ENCODE measurements at places on chromosomes 16 and 17.

DNA sequence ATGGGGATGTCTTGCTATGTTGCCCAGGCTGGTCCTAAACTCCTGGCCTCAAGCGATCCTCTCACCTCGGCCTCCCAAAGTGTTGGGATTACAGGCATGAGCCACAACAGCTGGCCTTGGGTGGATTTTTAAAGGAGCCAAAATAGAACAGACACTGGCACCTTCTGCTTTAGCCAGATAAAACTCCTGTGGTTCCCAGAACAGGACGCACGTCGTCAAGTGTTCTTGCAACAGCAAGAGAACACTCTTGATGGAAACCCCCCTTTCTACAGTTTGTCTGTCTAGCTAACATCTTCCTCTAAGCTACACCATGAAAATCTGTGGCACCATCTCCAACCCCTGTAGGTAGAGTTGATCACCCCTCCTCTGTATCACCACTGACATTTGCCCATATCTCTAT lies 122.6 kb downstream of the NPIPB5 start:
- DNase-seq: no peak

- peak; percentile 4 for DNase-seq
Measured at GRCh38 chr17:72338847-72339790, 218.3 kb downstream of the SOX9 start.

GRCh38 chr17:44970136-44970741 lies 2.1 kb upstream of the C1QL1 start:
- peak; percentile 31 for DNase-seq

DNA sequence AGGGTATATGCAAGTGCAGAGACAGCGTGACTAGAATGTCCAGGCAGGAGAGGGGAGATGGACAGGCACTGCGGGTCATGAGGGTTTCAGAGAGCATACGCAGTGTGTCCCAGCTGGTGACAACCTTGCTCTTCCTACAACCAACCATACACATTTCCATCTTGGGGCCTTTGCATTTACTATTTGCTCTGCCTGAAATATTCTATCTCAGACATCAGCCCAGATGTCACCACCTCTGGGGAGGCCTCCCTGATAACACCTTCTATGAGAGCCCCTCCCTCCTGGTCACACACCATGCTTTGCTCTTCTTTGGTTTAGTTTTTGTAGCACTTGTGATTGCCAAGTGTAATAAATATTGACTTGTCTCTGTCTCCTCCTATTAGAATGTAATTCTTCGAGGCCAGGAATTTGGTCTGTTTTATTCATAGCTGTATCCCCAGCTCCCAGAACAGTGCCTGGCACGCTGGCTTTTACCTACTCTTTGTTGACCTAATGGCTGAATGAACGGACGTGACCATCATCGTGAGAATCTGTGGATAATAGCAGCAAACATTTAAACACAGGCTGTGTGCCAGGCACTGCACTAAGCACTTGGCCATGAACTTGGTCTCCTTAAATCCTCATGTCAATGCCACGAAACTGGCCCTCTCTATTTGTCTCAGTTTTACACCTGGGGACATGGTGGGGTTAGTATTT lies 51.9 kb downstream of the PLCG2 start:
- DNase-seq: no peak

GRCh38 chr17:68346448-68346847 lies 55.2 kb downstream of the ARSG start:
- DNase-seq: peak; percentile 79

DNA sequence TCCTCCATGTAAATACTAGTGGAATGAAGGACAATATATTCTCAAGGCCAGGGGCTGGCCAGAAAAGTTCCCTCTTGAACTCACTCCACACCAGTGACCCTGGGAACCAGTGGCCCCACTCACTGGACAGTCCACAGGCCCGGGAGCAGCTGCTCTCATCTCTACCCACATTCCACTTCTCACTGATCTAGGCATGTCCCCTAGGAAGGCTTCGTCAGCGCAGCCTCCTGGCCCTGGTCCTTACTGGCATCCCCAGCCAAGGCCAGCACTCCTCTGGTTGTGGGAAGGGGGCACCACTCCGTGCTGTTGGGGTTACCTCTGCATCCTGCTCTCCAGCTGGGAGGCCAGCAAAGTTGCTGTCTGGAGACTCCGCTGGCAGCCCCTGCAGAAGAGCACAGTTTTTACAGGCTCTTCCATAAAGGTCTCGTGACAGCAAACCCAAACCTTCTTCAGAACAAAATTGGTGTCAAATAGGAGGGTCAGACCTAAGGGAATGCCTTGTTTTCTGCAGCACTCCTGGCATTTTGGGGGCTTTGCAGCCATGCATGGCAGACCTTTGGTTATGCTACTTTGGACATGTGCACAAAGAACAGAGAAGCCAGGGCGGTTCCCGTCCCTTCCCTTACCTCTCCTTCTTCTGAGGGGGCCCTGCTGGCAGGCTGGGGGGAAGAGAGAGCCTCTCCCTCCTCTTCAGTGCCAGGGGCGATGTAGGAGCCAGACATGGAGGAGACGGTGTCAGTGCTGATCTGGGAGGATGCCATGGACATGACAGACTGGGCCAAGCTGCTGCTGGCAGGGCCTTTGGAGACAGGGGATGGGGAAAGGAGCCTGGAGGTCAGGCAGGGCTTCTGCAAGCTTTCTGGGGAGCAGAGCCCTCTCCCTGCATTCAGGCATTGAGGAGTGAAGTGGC lies 14.1 kb upstream of the FOXJ1 start:
- DNase-seq: no peak

GRCh38 chr17:77837917-77838316 lies 120.6 kb upstream of the TNRC6C start:
- no peak for DNase-seq

- DNase-seq: no peak
Measured at GRCh38 chr17:47254403-47254943, 846 bp downstream of the ITGB3 start.

DNA sequence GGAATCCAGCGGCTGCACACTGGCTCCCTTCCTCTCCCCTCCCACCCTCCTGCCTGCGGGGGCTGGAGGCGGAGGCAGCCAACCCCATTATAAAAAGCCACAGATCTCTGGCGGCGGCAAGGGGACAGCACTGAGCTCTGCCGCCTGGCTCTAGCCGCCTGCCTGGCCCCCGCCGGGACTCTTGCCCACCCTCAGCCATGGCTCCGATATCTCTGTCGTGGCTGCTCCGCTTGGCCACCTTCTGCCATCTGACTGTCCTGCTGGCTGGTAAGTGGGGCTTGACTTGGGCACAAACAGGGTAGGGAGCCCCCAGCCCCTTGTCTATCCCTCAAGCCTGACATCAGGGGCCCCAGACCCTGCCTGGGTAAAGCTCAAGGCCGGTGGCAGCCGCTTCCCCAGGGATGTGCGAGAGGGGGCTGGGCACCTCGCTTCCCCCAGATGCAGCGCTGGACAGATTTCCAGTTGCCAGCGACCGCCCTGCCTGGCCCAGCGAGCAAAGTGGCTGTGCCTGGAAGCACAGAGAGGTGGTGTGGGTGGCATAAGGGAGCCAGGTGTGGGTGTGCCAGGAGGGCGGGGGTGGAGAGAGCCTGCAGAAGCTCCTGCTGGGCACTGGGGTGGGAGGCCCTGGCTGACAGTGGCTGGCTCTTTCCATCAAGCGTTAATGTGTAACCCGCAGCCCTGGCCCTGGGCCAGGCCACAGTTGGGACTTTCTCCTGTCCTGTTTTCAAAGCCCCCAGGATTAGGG lies at the start of gene CX3CL1:
CX3CL1 (plus strand) TSS at position 119 of the 745 bp plus-strand sequence; CDS start at position 198, 79 bp downstream.
- no peak for DNase-seq

- no peak for DNase-seq
Measured at GRCh38 chr16:9286930-9287329, 195.5 kb downstream of the HAPSTR1 start.

DNA sequence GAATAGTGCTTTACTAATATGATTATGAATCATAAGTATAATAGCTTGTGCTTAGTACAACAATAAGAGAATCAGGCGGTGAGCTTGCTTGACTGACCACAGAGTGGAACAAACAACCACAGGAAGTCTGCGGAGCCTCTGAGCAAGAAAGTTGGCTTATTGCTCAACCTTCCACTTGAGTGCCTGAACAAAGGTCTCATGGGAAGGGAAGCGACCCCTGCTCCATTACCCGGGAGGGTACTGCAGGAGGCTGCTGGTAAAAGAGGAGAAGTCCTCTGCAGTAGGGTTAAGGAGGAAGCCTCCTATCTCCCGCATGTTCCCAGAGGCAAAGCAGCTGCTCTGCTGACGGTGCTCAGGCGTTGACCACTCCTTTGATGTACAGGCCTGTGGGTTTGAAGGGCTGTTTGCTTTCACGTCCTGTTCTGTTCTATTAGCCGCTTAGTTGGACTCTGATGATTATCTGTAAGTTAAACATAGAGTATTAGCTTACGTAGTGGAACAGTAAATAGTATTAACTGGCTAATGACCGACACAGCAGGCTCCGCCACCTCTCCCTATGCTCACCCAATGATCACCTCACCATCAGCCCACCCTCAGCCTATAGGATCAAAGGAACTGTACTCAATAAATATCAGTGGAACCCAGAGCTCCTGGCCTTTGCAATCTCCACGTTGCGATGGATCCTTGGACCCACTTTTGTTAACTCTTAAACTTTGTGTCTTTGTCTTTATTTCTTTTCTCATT lies 17.5 kb downstream of the ALOX15B start:
- DNase-seq: peak; percentile 81

GRCh38 chr17:7383742-7384488 lies 3.0 kb downstream of the TNK1 start:
- peak; percentile 41 for DNase-seq

GRCh38 chr16:22192261-22193062 lies 13.6 kb upstream of the EEF2K start:
- peak; percentile 94 for DNase-seq

DNA sequence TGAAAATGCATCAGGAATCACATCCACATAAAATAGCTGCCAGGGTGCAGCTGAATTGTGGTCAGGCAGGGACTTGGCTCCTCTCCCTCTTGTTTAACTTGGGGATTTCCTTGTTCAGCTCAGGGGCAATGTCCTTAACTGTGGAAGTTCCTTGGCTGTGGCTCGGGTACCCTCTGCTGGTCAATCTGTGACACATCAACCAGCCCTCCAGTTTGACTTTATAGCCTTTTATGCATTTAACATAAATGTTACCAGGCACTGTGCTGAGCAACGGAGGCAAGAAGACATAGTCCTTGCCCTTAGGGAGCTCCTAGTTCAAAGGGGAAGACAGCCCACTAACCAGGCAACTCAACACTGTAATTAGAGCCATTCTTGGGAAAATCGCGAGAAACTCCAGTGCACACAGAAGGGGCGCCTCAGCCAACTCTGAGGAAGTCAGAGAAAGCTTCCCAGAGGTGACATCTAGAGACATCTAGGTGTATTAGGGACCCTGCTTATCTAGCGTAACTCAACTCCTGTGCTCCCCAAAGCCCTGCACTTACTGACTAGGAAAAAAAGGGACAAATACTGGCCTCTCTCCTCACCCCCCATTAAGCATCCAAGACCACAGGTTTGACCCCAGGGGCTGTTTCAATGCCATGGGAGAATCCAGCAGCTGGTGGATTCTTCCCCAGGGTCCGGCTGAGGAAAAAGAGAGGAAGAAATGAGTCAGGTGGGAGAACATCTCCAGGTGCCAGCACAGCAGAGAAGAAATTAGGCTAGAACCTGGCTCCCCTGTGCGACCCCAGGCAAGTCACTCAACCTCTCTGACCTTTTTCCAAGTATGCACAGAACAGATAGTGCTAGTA lies 17.3 kb upstream of the EEF2K start:
- DNase-seq: peak; percentile 91

- DNase-seq: no peak
Measured at GRCh38 chr16:69110406-69110805, 5.0 kb downstream of the HAS3 start.

DNA sequence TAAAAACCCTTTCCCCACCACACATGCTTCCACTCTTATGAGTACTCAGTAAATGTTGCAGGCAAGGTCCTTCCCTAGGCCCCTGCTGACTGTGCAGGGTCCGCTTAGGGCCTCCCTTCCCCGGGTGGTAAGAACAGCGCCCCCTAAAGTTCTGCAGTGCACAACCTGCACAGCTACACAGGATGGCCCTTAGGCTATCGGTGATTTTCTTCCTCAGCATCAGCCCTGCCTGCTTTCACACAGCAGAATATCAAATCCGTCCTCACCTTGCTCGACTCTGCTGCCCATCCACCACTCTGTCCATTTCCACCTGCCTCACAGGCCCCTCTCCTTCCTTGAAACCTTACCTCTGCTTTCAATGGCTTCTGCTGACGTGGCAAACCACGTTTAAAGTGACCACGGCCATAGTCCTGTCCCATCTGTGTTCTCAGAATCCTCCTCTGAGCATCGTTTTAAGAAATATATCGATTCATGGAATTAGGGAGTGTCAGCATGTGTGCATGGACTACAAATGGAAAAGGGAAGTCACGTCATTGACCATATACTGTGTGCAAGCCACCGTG lies 51.4 kb upstream of the TMEM132E start:
- DNase-seq: no peak

DNA sequence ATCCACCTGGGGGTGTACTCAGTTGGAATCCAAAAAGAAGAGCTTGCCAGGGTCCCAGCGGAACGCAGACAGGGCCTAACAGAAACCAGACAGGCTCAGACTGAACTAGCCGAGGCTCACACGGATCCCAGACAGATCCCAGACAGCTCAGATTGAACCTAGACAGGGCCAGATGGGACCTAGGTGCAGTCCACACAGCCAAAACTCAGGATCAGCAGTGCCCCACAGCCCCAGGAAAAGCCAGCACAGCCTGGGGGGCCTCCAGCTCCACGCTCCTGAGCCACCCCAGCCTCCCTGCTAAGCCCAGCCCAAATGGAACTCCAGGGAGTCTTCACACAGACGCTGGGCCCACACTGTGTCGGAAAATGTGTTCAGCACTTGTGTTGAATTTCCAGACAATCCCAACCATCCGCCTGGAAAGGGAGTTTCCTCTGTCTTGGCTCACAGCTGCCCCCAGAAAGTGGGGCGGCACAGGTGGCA lies 7.5 kb downstream of the STX1B start:
- DNase-seq: no peak

DNA sequence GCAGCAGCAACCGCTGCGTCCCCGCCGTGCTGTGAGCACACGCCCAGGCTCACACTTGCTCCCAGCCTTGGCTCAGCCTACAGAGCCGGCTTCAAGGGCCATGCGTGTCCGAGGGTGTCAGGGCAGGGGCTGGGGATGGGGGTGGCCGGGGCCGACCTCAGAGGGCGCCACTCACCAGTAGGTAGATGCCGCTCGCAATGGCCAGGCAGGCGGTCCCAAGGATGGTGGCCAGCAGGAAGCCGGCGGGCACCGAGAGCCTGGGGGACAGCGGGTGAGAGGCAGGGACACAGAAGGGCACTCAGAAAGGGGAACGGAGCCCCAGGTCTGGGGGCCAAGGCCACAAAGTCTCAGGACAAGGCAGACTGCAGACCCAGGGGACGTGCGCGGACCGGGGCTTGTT lies 4.9 kb downstream of the CYBA start:
- no peak for DNase-seq

DNA sequence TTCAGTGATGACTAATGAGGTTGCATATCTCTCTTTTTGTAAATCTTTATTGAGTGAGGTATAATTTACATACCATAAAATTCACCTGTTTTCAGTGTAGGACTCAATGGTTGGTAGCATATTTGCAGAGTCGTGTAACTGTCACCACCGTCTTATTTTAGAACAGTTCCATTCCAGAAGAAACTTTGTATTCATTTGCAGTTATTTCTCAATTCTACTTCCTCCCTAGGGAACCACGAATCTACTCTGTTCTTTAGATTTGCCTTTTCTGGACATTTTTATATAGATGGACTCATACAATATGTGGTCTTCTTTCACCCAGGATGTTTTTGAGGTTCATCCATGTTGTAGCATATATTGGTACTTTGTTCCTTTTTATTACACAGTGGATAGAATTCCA lies 3.7 kb downstream of the FTO start:
- peak; percentile 3 for DNase-seq

GRCh38 chr16:67242138-67242730 lies 5.0 kb downstream of the FHOD1 start:
- DNase-seq: no peak

- DNase-seq: no peak
Measured at GRCh38 chr17:81518113-81518784, 5.7 kb upstream of the ACTG1 start.
